ENCODE measurements at places on chromosomes 6 and 20.

GRCh38 chr20:17161673-17162481 lies 65.0 kb upstream of the PCSK2 start:
- no peak for DNase-seq

DNA sequence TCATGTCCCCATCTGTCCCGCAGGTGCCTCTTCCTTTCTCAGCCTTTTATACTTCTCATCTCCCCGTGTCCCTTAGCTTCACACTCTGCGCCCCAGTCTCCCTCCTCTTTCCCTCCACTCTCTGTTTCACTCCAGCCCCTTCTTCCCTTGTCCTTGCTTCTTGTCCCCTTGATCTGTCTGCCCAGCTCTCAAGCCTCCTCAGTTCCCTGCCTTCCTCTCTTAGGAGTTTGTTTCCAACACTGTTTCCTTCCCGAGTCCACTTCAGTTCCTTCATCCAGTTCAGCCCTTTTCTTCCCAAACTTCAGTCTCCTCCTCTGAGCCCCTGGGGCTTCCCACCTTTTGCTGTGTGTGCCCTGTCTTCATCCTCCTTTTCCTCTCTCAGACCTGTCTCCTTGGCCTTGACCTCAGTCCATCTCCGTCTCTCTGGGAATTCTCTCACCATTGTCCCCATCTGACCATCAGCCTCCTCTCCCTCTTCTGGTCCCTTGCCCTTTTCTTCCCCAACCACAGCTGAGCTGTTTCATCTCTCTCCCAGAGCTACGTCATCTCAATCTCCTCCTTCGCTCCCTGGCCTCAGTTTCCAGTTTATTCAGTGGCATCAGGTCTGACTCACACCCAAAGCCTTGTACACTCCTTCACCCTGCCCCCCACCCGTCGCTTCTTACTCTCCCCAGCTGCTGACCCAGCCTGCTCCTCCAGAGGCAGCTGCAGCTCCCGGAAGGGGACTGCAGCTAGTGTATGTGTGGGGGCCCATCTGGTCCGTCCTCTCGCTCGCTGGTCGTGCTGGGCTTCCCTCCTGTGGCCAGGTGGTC lies 2.7 kb upstream of the DDR1 start:
- DNase-seq = peak; percentile 55

- DNase-seq = no peak
Observed at GRCh38 chr6:117989086-117989485, 82.0 kb downstream of the SLC35F1 start.

DNA sequence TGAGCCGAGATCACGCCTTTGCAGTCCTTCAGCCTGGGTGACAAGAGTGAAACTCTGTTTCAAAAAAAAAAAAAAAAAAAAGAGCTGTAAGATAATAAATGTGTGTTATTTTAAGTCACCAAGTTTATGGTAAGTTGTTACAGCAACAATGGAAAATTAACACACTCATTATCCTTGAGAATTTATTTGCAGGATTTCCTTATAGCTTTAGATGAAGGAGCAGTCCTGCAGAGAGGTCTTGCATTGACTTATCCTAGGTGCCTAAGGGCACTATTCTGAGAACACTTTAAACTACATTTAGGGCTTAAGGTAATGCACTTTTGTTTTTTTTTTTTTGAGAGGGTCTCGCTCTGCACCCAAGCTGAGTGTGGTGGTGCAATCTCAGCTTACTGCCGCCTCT lies 13.8 kb upstream of the SCAF8 start:
- DNase-seq = no peak

DNA sequence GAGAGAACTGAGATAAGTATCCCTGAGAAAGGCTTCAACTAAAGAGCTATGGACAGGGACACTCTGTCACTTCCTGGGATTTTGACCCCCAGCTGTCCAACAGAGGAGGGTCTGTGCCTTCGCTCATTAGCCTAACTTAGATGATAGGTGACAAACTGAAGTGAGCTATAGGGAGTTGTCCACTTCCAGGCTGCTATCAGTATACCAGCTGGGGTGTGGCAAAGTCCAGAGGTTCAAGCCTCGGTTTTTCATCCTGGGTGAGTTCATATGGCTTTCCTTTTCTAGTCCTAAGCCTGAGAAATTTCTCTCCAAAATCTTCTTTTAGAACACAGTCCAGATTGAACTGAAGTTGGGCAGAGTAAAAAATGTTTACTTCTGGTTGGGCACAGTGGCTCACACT lies 5.9 kb upstream of the PAQR8 start:
- no peak for DNase-seq

GRCh38 chr6:1494671-1495070 lies 105.3 kb downstream of the FOXF2 start:
- DNase-seq = no peak

DNA sequence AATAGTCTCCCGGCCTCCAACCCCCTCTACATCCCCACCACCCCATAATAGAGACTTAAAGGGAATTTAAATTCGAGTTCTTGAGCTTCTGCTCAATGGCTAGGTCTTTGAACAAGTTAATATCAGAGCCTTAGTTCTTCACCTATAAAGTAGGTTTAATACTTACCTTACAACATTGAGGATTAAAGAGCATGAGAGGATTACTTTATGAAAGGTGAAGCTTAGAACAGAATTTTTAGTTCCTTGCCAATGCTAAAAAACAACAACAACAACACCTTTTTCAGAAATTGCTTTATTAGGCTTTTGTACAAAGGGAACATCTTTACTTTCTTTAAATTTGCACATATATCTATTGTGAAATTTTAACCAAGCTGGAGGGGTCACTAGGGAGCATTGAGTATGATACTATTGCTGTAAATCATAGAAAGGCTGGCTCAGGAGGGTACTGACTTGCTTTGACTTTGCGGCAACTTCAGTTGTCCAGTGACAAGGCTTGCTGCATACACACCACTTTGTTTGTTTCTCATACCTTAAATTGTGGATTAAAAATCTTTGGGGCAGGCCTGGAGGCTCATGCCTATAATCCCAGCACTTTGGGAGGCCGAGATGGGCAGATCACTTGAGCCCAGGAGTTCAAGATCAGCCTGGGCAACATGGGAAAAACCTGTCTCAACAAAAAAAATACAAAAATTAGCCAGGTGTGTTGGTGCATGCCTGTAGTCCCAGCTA lies 9.7 kb downstream of the TOP1 start:
- DNase-seq = no peak

GRCh38 chr6:58419321-58419720 lies 1101.9 kb downstream of the PRIM2 start:
- DNase-seq = no peak

- DNase-seq = peak; percentile 43
Observed at GRCh38 chr6:114055349-114055748, 84.4 kb upstream of the HDAC2 start.

DNA sequence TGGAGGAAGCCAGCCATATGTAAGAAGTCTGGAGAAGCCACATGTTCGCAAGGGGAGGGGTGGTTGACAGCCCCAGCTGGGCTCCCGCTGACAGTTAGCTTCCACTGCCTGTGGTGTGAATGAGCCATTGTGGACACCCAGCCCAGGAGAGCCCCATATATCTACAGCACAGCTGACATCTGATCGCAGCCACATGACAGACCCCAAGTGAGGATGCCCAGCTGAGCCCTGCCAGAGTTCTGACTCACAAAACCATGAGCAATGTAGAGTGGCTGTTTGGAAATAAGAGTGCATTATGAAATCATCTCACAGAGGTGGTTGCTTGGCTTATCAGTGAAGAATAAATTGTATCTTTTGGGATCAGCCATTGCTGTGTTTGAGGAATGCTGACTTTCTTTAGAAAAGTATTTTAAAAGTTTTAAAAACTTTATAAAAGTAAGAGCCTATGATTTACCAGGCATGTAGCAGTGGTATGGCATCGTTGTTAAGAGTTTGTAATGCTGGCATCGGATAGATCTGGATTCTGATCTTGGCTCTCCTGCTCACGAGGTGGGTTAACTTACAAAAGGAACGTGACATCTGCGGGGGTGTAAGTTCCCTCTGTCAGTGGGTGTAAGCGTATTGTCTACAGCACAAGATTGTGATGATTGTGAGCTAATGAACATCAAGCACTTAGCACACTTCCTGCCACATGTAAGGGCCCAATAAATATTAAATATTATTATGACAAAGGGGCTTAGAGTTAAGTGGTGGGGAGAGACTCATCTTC lies 24.1 kb downstream of the CFAP61 start:
- DNase-seq = no peak

- no peak for DNase-seq
Observed at GRCh38 chr6:27370391-27370790, 18.2 kb upstream of the ZNF391 start.

GRCh38 chr6:42066156-42066675 lies 15.9 kb downstream of the TAF8 start:
- no peak for DNase-seq

- DNase-seq = peak; percentile 10
Observed at GRCh38 chr20:4972506-4973251, 28.6 kb downstream of the SLC23A2 start.

GRCh38 chr6:142752348-142752747 lies 192.6 kb downstream of the HIVEP2 start:
- no peak for DNase-seq

DNA sequence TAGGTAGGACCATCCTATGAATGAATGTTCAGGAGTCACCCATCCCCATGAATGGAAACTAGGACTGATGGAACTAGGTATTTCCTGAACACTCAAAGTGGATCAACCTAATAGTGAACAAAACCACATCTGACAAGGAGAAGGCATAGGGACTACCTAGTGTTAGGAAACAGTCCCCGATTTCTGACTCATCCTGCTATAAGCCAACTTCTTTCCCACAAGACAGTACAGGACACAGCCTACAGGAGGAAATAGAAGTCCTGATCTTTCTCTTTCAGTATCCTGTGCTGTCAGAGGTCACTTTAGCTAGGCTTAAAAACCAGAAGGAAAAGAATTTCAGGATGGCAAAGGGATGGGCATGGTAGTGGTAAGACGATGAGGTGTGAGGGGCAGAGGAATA lies 19.5 kb upstream of the GMDS start:
- DNase-seq = no peak

DNA sequence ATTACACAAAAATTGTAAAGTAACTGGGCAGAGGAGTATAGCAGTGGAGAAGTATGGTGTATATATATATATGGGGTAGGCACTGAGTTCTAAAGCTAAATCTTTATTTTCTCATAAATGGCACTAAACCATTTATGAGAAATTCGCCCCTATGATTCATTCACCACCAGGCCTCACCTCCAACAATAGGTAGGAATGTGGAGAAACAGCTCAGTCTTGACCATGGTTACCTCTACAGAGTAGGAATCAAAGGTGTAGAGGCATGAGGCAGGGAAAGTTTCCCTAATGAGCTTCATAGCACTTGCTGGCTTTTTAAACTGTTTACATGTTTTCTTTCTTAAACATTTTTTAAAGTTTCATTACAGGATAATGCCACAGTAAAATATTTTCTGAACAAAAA lies 36.9 kb upstream of the SUMO4 start:
- no peak for DNase-seq

DNA sequence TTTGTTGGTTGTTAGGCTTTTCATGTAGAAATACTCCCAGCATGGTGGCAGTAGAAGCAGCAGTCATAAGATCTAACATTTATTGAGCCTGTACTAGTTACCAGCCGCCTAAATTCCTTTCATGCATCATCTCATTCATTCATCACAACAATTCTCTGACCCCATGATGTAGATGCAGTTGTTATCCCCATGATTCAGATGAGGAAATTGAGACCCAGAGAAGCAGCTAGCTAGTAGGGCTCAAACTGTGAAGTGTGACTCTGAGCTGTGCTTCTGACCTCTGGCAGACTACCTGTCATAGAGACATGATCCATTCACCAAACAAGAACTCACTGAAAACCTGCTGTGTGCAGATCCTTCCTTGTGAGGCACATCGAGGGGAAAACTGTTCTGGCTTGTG lies 16.9 kb downstream of the RREB1 start:
- no peak for DNase-seq

DNA sequence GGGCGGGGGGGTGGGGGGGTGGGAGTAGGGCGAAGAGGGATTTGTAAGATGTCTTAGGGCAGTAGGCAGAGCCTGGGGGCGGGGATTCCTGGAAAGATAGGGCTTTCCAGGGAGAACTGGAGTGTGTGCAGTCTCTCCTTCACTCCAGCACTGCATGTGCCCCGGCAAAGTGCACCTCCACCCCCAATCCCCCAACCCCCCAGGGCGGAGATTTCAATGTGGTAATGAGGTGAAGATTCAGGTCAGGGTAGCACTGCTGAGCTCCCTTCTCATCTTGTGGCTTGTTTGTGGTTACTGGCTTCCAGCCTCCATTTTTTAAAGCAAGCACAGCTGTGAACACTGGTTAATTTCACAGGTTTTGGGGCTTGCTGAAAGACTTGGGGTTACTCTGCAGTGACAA lies 5.9 kb downstream of the TMEM239 start:
- DNase-seq = no peak

GRCh38 chr6:137689377-137689776 lies 177.7 kb upstream of the TNFAIP3 start:
- DNase-seq = no peak

Data from NCI-H146 (cell line).